Right atrium auricular region (tissue), 2 donors: ENCODE measurements at places on chromosomes 16 and 17. TPM values are rescaled to one million over a fixed set of nuclear protein-coding genes. Genes with fewer than 3 reads are reported as not detected.

DNA sequence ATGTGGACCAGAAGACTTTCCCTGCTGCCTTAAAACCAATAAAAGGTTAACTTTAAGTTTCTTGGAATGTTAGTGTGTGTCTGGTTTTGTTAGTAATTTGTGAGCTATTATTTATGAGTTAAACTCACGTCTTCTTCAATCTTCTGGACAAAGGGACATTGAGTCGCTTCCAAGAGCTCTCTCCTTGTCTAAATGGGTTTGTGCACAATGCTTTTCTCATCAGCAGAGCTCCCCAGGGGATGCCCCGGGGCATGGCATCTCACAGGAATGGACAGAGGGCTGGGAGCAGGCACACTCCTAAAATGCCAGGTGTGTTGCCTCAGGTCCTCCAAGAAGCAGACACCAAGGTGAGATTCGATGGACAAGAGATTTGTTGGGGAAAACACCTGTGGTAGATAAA is 90.5 kb downstream of the RGS9 start:
- no peak for DNase-seq

DNA sequence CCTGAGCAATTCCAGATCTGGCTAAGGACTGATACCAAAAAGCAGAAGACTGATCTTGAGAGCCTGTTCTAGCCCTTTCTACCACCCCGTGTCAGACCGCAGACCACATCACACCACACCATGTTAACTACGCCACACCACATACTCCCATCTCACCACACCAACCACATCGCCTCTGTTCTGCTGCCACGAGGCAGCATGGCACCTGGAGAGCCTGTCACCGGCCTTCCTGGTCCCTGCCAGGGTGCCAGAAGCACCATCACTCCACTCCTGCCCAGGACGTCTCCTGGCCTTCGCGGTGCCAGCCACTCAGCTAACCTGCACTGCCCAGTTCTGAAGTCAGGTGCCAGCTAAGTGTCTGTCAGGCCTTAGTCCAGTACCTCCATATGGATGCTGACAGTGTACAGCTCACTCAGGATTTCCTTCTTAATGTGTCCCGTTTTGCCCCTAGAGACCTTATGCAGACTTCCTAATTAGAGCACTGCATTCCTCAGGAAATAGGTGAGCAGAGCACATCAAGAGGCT is 37.2 kb upstream of the BCAR1 start:
- DNase-seq = no peak

DNA sequence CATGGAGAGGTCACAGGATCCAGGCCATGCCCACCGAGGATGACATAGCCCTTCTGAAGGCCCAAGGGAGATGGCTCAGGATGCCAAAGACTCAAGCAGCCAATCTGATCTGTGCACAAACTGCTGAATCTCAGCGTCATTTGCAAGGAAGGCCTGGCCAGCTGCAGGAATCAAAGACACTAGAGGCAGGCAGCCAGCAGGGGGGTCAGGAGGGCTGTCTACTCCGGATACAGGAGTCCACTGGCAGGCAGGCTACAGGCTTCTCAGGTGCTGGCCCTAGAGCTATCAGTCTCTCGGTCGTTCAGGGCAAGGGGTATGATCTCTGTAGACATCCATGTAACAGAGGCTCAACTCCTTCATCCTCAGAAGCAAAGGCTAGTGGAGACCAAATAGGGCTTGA is 1735.3 kb downstream of the TP53TG3F start:
- no peak for DNase-seq

DNA sequence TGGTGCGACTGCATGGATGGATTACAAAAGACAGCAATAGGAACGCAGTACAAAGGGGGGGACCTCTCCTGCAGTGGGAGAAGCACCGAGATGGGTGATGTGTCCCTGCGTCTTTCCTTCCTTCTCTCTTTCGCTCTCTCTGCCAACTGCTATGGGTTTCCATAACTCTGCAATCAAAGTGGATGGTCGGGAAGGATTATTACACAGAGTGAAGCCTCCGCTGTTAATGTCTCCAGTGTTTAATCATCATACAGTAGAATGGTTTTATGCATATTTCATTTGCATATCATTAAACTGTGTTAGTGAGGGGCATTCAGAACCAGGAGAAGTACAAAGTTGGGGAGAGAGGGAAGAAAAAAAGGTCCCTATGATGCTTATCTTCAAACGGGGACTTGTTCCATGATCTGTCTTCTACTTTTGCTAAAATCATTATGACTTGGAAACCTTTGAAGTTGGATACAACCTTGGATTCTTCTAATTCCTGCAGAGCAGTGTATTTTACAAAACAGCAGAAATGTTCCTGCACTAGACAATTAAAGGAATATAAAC is 255.9 kb upstream of the PMFBP1 start:
- no peak for DNase-seq

The ETV4 gene
- 3.1 TPM for total RNA-seq

The CES3 gene
- total RNA-seq = 0.16 TPM

DNA sequence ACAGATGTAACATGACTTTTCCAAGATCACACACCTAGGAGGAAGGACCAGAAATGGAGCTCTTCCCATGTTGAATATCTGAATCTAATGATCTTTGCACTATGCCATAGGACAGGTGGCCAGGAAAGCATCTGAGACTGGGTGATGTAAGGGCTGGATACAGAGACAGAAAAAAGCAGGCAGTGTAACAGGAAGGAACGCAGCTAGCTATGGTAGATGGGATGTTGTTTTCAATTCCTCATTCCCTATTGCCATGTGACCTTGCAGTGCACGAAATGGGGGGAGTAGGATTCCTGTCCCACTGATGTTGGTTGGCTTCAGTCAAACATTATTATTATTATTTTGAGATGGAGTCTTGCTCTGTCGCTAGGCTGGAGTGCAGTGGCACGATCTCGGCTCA is 3.7 kb upstream of the NPIPB15 start:
- DNase-seq = no peak

DNA sequence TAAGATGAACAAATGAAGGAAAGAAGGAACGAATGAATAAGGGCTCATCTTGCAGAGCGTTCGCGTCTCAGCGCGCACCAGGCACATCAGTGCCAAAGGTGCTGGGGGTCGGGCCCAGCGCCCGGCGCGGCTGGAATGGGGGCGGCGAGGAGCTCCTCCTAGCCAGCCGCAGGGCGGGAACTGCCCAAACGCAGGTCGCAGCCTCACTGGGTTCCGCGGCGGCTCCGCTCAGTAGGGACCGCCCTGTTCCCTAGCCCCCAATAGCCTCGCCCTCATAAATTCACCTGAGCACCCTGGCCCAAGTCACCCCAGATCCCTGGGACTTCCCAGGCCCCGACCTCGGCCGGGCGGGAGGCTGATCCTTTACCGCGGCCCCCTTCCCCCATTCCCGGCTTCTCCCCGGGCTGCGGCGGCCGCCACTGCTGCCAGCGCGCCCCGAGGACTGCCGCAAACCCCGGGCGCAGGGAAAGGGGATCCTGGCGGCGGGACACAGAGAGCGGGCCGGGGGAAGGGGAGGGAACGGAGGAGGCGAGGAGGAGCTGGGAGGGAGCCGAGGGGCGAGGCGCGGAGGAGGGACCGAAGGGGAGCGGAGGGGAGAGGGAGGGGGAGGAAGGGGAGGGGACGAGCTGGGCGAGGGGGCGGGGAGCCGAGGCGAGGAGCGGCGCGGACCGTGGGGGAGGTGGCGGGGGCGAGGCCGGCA is 377 bp upstream of the CRHR1 start:
- DNase-seq = no peak

DNA sequence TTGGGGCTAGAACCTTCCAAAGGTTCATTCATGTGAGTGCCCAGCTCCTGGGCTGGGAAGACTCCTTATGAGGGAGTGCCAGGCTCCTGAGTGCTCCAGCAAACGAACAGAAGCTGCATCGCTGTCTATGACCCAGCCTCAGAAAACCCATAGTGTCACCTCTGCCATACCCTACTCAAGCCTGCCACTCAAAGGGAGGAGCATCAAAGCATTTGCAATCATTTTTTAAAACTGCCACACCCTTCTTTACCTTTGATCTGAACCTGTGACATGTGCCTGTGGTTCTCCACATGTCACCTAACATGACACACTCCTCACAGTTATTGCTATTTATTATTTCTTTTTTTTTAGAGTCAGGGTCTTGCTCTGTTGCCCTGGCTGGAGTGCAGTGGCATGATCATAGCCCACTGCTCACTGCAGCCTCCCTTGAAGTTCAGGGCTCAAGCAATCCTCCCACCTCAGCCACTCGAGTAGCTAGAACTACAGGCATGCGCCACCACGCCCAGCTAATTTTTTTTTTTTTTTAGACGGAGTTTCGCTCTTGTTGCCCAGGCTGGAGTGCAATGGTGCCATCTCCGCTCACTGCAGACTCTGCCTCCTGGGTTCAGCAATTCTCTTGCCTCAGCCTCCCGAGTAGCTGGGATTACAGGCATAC is 7.3 kb upstream of the KDM8 start:
- DNase-seq = no peak

DNA sequence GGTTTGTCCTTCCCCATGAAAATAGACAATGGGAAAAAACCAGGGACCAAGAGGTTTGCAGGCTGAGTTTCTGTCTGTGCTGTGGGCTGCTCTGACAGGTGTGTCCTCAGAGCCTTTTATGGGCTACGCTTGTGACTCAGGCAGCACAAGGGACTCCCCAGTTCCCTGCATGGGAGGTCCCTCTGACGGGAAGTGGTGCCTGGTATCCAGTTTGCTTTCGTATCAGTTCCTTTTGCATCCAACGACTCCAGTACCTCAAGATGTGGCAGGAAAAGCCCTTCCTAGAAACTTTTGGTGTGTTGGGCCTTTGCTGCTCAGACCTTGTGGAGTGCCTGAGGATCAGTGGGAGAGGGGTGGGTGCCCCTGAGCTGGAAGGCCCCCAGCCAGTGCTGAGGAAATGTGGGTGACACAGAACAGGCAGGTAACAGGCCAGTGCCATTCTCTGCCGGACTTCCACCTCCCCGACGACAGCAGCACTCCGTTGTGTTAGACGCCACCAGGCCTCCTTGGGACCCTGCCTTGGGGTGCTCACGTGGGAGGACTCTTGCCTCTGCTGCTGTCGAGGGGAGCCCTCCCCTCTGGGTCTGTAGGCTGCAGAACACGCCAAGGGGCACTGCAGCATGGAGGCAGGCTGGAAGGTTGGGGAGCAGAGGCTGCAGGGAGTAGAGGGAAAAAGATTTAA is 38.4 kb upstream of the IRF8 start:
- peak; percentile 54 for DNase-seq

DNA sequence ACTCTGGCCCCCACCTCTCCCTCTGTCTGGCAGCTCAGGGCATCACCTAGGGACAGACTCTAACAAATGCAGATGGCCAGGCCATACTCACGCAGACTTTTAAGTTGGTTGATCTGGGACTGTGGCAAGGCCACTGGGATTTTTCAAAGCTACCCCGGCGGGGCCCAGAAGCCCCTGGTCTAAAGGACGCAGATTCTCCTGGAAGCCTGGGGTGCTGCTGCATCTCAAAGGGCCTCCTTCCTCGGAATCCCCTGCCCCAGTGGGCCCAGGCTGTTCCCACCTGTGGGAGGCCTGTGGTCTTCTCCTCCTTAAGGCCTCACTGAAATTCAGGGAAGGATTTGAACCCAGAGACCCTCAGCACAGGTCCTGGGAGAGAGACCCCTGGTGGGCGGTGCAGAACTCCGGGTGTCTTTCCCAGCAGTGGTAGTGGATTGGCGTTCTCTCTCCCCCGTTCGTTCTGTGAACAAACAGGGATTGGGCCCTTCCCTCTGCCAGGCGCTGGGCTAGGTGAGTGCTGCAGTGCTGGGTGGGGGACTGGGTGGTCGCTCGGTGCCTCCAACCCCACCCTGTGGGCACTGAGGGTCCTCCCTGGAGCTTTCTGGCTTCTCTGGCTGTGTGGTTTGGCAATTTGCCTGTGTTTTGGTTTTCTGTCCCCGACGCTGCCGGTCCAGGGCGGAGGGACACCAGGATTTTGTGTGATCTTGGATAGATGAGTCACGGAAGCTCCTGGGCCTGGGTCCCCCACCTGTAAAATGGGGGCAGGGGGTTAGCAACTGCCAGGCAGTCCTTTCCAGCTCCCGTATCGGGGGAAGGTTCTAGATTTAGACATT is 160.5 kb upstream of the GSE1 start:
- no peak for DNase-seq
